Left lung (tissue), 14 donors: ENCODE measurements at places on chromosomes 1 and 21. TPM values are rescaled to one million over a fixed set of nuclear protein-coding genes. Genes with fewer than 3 reads are reported as not detected.

GRCh38 chr21:27817902-27818623 lies 851.2 kb upstream of the ADAMTS5 start:
- no peak for DNase-seq

GRCh38 chr21:44800103-44800502 lies 1.5 kb downstream of the UBE2G2 start:
- DNase-seq = no peak

DNA sequence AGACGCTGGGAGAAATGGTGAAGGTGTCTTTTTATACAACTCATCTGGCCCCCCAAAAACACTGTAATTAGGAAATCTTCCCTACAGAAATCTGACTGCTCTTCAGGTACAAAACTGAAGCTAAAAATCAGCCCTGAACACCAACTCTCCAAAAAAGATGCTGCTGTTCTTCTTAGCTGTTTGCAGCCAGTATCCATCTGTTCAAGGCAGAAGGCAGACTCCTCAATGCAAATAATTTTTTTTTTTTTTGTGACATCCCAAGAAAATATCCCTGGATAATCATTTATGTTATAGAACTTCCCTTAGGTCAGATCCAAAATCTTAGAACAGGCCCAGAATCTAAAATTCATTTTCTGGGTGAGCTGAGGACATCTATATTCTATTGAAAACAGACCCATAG lies 36.5 kb downstream of the TRIT1 start:
- DNase-seq = no peak

- DNase-seq = no peak
These were observed 133.1 kb downstream of the SMYD3 start for GRCh38 chr1:246373828-246374569.

- DNase-seq = no peak
These were observed 101.4 kb downstream of the TOMM20 start for GRCh38 chr1:235027076-235027861.

DNA sequence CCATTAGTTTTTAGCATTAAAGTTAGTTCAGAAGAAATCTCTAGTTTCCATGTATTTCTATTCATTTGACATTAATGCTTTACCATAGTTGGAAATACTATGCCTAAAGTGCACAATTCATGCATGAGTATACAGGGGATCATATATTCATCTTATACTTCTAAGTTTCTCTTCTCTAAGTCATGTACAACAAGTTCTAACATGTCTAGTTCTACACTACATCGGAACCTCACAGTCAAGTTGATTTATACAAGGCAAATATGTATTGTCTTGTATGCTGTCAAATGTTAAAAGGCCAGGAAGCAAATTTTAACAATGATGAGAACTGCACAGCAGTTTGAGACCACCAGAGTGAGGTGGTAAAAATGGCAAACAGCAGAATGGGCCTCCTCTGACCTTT lies 22.9 kb upstream of the MOB3C start:
- DNase-seq = no peak

- no peak for DNase-seq
These were observed 15.6 kb downstream of the C1orf159 start for GRCh38 chr1:1100296-1100695.

DNA sequence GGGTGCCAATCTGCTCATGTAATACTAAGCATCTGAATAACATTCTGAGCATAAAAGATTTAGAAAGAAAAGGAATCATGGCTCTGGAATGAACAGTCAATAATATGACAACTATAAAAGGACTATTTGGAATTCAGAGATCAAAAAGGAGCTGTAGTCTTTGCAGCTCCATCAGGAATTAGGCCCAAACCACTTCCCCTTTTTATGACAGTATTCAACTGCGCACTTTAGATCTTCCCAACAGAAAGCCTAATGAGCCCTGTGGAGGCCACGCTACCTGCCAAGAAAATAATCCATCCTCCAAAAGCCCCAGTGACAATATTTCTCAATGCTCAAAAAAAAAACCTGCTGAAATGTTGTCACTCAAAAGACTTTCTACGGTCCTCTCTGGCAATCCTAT lies 163.2 kb downstream of the SNX7 start:
- no peak for DNase-seq

DNA sequence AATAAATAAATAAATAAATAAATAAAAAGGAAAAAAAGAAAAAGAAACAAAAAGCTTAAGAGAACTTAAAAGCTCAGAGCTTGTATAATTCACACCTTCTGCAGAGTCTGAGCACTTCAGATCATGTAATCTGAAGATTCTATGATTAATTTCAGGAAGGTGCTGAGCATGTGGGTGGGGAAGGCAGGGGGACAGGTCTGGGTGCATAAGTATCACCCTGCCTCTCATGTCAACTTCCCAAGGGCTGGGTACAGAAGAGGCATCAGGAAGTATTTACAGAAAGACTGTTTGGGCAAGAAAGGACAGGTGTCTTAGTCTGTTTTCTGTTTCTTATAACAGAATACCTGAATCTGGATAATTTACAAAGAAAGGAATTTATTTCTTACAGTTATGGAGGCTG lies 20.4 kb upstream of the PADI2 start:
- DNase-seq = no peak

- DNase-seq = peak; percentile 28
These were observed at the start of gene GBP4 for GRCh38 chr1:89198491-89199072. GBP4 (minus strand) TSS chr1:89198942; CDS start chr1:89198834, 108 bp downstream.

DNA sequence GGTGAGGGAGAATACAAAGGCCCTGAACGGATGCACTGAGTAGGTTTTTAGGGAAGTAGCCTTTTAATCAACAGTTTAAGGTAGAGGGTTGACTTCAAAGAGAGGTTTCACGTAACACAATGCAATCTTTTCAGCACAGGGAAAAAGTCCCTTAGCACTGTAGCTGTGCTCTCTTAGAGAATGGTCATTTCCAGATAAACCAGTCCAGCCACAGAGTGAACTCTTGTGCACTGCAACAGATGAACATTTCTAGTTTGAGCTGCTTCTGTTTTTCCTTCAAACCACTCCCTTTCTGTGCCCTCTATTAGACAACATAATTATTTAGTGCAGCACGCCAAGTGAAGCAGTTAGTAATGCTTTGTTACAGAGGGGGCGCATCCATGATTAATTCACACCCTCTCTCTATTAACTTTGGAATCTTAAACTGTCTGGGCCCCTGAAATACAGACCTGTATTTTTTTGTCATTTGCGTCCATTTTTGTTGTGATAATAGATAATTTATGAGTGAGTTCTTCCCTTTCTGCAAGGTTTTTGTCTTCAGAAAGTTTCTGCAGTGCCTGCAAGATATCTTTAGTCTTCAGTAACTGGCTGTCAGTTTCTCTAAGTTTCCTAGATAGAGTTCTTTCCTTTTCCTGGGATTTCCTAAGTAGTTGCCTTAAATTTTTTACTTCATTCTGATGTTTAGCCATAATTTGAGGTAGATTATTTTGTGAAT lies 22.9 kb downstream of the LCA5L start:
- DNase-seq = no peak

DNA sequence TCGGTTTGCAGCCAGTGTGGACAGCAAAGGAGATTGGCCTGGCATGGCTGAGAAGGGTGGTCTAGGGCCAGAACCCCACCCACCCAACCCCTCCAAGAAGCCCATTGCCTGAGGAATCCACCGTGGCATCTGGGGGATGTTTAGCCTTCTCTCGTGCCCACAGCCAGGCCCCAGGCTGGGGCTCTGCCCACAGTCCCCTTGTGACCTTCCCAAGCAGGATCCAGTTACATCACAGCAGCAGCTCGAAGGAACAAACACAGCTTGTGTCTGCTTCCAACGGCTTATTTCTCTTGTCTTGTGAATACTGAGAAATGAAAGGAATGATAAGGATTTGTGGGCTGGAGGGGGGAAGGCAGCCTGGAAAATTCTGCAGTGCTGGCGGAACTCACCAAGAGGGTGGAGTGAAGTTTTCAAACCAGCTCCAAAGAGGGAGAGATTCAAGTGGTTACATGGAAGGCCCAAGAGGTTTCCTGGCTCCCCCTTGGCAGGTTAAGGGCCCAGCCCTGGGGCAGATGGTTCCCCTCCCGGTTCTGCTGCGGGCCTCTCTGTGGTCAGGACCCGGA lies 61.6 kb downstream of the DHRS3 start:
- peak; percentile 87 for DNase-seq

DNA sequence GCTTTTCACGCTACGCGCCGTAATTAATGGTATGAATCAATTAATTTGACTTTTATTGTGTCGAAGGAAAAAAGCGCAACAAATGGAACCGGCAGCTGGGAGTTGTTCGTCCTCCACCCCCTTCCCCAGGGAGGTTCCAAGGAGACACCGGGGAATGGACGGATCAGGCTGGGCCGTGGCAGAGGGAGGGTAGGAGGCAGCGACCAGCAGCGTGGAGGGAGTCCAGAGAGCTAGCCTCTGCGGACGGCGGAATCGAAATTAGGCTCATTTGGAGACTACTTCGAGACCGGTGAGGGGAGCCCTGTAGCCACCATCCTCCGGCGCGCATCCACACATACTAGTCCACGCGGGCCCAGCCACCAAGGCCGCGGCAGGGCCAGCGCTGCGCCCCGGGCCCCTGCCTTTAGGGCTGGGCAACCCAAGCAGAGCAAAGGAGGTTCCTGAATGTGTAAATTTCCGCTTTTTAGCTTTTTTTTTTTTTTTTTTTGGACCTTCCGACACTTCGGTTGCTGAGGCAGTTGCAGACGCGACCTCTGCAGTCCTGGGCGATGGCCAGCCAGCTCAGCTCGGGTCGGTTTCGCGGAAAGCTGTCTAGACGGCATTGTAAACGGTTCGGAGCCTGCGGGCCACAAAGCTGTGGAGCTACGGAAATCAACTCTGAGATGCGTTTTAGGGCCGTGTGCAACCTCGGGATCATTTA lies 2.2 kb upstream of the FOXD3 start:
- no peak for DNase-seq

GRCh38 chr1:25134801-25135461 lies 97.4 kb downstream of the SYF2 start:
- DNase-seq = no peak

DNA sequence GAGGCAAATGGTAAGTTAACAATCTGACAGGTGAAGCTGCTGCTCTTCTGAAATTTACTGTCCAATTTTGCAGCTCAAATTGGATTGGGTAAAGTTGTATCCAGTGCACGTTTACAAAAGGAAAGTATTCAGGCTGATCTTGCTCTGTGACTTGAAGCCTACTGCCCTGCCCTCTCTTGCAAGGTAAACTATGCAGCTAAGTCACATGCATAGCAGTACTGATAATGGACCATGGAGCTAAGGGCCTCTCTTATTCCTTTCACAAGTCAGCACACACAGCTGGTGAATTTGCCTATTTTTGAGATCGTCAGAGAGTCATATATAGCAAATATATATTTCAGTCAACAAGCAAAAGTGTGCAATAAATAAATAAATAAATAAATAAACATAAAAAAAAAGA lies 23.2 kb downstream of the XCL1 start:
- no peak for DNase-seq

DNA sequence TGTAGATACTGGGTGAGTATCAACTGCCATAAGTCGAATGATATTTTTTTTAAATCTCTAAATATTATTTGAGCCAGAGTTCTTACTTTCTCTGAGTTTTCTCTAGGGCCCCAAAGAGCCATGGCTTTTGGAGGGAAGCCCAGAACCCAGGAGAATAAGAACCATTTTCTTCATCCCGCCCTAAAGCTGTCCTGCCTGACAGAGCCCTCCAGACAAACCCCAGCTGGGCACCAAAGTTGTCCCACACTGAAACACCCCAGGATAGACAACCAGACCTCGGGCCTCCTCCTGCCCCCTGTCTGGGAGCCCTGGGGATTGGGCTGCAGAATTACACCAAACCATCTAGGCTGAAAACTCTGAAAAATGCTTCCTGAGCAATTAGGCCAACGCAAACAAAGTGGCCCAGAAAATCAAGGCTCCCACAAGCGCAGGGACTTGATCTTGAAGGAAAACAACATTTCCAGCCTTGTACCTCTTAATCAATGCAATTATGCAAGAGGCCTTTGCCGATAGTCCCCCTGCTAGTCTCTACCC lies 113.1 kb downstream of the RRAGC start:
- DNase-seq = no peak

Gene FMN2
- 0.83 TPM for polyA plus RNA-seq

Gene CCSAP
- polyA plus RNA-seq = 10.7 TPM

Gene ADORA1
- 15.0 TPM for polyA plus RNA-seq

Gene B3GALT2
- 18.1 TPM for polyA plus RNA-seq

Gene ADCY10
- polyA plus RNA-seq = 0.11 TPM

Gene NR0B2
- polyA plus RNA-seq = 5.3 TPM

Gene AADACL4
- not detected for polyA plus RNA-seq

Gene ABCG1
- polyA plus RNA-seq = 10.8 TPM

Gene TMEM269
- polyA plus RNA-seq = 1.5 TPM

Gene CFAP45
- 2.6 TPM for polyA plus RNA-seq
